ENCODE measurements at places on chromosomes 13 and 19.

- DNase-seq, result peak; percentile 10
These were observed 3.3 kb downstream of the OR10H1 start for GRCh38 chr19:15812060-15812722.

- no peak for DNase-seq
These were observed 228.4 kb downstream of the TEX29 start for GRCh38 chr13:111548805-111549204.

DNA sequence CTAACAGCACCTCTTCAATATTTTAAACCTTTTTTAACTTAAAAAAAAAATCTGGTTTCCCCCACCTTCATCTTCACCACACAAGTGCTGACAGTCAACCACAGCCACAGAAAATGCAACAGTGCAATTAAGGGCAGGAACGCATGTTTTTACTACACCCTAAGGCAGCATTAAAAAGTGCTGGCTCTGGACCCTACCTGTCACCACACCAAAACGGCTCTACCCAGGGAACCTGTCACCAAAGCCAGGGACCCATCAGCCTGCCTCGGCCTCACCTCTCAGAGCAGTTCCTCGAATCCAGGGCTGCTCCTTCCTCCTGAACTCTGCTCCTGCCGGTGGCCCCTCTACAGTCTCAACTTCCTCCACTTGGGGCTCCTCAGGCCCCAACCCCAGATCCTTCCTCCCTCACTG lies 22.5 kb upstream of the SLC35E1 start:
- no peak for DNase-seq

DNA sequence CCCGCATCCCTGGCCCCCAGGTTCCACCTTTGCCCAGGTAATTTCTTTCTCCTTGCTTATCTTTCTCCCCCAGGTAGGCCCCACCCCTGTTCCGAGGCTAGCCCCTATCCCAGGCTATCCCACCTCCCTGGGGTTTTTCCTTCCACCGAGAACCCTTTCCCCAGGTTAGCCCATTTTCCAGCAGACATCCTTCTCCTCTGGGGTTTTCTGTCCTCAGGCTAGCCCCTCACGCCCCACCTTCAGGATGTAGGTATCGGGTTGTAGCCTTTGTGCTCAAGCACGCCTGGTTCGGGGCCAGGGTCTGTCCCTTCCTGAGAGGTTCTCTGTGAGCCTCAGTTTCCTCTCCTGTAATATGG lies 837 bp downstream of the FSD1 start:
- no peak for DNase-seq

- no peak for DNase-seq
These were observed 68.4 kb downstream of the F2RL3 start for GRCh38 chr19:16957151-16957701.

Data from stimulated activated CD8-positive, alpha-beta memory T cell treated with anti-CD3 and anti-CD28 coated beads, Interleukin-12 subunit alpha, Interleukin-12 subunit beta, amount 100 ng/mL, for 1 hour (primary cell).